ENCODE measurements at places on chromosomes 4 and X.

DNA sequence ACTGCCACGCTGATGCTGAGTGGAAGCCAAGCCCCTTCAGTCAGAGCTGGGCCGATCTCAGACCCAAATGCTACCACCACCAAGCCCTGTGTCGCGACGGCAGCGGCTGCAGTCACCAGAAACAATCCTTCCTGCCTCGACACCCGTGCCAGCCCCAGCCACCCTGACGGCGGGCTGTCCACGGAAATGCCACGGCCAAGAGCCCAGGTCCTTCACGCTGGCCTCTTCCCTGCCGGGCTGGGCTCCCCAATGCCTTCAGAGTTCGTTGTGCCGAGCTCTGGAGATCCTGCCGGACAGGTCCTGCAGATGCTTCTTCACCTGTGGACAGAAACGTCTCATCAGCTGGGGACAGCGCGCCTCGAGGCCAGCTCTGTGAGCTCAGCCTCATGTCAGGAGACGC lies 19.5 kb downstream of the LRPAP1 start:
- DNase-seq = no peak

DNA sequence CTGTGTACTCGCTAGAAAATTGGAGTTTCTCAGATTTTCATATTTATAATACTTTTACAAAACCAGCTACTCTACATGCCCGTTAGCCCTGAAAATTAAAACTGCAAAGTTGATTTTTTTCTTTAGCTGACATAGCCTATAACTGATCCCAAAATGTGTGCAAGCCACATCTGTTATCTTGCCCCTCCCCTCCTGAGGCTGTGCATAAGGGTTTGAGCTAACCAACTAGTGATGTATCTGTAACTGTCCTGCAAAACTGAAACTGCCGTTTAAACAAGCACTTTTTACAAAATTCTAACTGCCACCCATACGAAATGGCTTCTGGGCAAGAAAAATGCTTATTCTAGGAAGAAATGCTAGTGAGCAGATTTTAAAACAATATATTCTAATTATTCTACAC lies 59.1 kb downstream of the EDNRA start:
- DNase-seq = no peak

DNA sequence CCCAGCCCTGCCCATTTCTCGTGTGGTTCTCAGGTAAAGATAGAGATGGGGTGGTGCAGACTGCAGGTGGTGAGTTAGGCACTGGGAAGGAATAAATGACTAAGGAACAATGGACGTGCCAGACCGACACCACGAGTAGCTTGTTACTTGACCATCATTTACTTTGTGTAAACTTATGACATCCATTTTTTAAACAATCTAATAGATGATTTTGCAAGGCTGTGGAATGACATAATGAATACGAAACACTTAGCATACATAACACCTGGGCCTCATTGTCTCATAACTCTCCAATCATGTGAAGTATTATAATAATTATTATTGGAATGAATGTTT lies 137.3 kb upstream of the CPEB2 start:
- no peak for DNase-seq

DNA sequence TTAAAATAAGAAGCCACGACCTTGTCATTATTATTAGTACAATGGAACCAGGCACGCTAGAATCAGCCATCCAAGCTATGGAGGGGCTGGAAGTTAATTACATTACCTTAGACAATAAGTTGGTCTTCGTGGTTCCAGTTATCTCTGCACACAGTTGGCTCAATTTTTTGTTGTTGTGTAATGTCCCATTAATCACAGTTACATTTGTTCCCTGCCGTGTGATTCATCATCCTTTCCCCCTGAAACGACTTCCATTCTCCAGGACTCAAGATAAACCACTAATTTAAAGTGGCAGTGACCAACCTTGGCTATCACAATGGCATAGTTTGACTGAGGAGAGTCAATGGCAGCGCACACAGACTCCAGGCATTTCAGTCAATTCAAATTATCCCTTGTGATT lies 905.0 kb downstream of the RAB28 start:
- no peak for DNase-seq

DNA sequence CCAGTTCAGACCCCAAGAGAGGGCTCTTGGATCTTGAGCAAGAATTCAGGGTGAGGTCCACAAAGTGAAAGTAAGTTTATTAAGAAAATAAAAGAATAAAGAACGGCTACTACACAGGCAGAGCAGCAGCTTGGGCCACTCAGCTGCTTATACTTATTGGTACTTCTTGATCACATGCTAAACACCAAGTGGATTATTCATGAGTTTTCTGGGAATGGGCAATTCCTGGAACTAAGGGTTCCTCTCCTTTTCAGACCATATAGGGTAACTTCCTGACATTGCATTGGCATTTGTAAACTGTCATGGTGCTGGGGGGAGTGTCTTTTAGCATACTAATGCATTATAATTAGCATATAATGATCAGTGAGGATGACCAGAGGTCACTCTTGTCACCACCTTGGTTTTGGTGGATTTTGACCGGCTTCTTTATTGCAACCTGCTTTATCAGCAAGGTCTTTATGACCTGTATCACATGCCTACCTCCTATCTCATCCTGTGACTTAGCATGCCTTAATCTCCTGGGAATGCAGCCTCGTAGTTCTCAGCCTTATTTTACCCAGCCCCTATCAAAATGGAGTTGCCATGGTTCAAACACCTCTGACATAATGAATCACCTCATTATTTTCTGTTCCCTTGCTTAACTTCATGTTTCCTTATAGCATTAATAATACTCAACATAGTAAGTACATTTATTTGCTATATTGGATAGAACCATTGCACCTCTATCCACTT lies 476.3 kb downstream of the DTHD1 start:
- DNase-seq = no peak

DNA sequence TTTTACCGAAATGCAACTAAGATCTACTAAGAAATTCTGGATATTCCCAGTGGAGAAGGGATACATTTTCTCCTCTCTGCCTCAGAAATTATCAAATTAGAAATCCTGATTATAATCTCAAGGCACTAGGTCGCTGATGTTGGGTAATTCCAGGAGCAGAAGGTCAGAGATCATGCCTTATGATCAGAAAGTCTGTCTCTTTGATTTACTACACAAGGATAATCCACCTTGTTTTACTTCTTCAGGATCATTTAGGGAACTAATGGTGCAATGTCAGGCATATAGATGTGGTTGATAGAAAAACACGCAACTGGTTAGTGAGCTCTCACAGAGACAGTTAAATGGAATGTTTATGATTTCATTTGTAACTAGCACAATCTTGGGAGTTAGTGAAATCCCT lies 1069.7 kb downstream of the STIM2 start:
- DNase-seq = no peak

DNA sequence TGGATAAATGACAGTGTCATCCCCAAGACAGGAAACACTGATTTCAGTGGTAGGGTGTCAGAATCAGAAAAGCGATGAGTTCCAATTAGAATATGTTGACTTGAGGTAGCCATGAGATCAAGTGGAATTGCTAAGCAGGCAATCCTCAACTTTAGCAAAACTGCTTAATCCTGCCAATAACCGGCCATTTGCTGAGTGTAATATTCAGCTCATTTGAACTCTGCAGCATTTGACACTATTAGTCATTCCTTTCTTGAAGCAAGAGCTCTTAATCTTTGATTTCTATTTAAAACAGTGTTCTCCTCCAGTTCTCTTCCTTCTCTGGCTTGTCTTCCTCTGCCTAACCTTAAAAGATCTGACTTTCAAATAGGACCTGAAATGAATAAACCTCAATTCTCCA lies 68.7 kb upstream of the DCLK2 start:
- DNase-seq = no peak

DNA sequence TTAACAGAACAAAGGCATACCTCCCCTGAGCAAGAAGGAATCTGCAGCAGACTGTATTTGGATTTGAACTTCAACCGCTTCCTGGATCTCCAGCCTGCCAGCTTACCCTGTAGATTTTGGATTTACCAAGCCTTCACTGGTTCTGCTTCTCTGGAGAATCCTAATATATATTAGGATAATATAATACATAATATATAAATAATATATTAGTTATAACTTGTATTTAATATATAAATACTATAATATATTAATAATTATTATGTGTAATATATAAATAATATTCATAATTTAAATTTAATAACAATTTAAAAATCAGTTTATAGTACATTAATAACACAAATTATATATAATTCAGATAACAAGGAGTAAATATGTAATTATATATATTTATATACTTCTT lies 121.4 kb downstream of the COX18 start:
- no peak for DNase-seq

DNA sequence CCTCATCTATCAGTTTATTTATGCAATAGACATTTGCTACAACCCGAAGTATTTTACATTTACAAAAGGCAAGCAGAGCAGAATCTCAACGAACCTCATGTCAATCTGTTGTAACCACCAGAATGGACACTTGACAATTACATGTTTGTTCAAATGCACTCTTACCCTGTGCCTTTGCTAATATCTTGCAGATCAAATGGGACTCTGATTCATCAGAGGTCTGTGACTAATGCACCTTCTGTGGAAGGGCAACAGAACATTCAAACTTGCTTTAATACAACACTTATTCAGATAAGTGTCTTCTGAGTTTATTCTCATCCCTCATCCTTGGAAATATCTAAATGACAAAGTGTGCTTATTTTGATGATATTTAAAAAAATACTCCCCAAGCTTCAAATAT lies 644.7 kb upstream of the PCDH10 start:
- no peak for DNase-seq

- no peak for DNase-seq
These were observed 114.6 kb upstream of the PUDP start for GRCh38 chrX:7262551-7262950.

DNA sequence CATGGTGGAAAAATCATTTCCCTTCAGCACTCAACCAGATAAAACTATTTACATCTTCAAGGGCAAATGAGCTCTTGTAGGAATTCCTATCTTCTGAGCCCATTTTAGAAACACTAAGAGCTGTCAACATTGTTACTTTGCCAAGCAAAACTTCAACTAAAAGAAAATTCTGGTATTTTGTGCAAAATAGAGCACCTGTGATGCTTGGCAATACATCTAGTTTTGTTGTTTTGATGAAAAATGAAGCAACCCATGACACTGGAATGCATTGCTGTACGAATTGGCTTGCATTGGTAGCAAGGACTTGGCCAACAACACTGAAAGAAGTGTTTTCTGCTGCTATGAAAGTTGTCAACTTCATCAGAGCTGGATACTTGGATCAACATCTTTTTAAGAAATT lies 194.4 kb downstream of the COX18 start:
- no peak for DNase-seq

- DNase-seq = no peak
These were observed 176.4 kb upstream of the TBC1D9 start for GRCh38 chr4:140932501-140933045.

- DNase-seq = no peak
These were observed 1074.0 kb upstream of the LCORL start for GRCh38 chr4:19095491-19096046.

DNA sequence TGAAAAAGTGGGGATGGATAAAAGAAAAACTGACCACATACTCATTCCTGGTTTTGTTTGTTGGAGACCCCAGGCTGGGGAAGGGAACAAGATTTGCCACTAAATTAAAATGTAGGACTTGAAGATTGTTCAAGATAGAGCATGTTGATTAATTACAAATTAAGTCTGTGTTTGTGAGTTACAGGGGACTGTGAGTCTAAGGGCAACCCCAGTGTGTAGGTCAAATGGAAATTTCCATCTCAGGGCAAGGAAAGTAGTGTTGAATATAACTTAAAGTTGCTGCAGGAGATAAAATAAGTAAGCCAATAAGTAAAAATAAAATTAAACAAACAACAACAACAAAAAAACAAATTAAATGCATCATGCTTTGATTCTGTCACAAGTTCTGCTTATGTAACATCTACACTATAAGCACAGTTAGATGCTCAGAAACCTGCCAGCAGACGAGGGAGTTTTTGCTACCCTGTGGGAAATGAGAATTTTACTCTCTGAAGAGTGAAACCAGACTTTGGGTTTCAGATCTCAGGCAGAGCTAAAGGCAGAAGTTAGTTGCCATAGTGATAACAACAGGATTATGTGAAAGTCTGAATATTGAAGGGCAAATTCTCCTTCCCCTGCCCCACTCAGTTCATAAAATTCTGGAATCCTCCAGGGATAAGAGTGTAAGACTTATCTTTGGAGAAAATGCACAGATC lies 352.3 kb downstream of the GRXCR1 start:
- no peak for DNase-seq

GRCh38 chr4:156346959-156347385 lies 393.3 kb upstream of the CTSO start:
- no peak for DNase-seq

GRCh38 chrX:9644335-9644734 lies 121.3 kb downstream of the GPR143 start:
- no peak for DNase-seq

GRCh38 chr4:62324215-62324614 lies 1124.1 kb downstream of the ADGRL3 start:
- DNase-seq = no peak

DNA sequence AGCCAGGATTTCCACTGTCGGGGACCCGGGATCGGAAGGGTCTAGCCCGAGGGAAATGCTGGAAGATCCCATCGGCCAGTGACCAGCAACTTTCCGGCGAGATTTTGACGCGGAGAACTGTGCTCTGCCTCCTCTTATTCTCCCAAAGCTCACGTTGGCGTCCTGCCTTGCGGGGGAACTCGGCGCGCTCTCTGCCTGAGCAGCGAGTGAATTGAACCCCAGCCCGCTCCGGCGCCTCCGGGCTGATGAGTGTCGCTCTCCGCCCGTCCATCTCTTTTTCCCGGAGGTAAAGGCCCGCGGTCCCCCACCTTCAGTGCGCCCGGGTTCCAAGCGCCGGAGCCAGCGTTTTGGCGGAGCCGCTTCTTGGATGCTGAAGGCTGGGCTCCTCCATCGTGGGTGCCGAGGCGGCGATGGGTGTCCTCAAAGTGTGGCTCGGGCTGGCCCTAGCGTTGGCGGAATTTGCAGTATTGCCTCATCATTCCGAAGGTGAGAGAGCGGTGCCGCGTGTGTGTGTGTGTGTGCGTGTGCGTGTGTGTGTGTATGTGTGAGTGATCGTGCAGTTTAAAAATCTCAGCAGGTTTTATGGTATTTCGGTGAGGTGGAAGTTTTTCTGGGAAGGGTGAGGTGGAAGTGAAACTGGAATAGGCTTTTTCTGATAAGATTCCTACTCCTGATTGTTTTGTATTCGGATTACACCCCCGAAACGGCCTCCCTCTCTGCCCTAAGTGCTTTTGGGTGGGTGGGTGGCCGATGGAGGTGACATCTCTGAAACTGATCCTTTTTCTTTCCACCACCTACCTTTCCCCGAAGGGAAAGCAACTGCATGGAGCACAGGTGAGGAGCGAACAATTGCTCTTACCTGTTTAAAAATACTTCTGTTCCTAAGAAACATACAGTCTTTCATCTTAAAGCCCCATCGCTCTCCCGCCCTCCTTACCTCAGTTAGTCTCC lies 752 bp downstream of the FRAS1 start:
- DNase-seq = no peak
